ENCODE measurements at places on chromosomes 11 and 22. TPM values are rescaled to one million over a fixed set of nuclear protein-coding genes. Genes with fewer than 3 reads are reported as not detected.
A peak's percentile ranks its signal among the peaks of the same experiment; 100 is the strongest.

- peaks cover 14% of the 10 kb centered on the region for H3K36me3 ChIP-seq
- DNase-seq: no peak
- H3K27ac ChIP-seq: no peak overlapping the region
These were observed 43.6 kb downstream of the PPARA start for GRCh38 chr22:46193898-46194310.

DNA sequence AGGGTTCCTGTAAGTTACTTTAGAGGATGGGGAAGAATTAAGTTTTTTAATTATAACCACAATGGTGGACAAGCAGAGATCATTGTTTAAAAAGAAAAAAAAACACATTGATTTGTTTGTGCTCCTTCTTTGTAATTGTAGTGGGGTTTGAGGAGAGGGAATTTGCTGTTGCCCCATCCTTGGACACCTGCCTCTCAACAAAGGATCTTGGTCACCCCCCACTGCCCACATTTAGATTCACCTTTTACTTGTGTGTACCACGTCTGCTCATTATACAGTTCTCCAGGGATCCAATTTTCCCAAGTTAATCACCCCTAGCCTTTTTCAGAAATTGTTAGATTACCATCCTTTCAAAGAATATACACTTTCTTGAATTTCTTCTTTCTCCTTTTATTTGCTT is 53.0 kb downstream of the DNAJC24 start:
- H3K36me3 ChIP-seq: no peaks in the 10 kb centered on the region
- H3K4me3 ChIP-seq: no peak overlapping the region
- no peaks in the 10 kb centered on the region for H3K27me3 ChIP-seq
- no peaks in the 10 kb centered on the region for H3K4me1 ChIP-seq
- no peak overlapping the region for H3K27ac ChIP-seq

GRCh38 chr22:17359501-17359900 is 9.8 kb upstream of the CECR2 start:
- DNase-seq: no peak
- no peak overlapping the region for H3K27ac ChIP-seq
- H3K4me1 ChIP-seq: no peaks in the 10 kb centered on the region
- no peak overlapping the region for H3K4me3 ChIP-seq
- peaks cover 23% of the 10 kb centered on the region for H3K27me3 ChIP-seq
- H3K36me3 ChIP-seq: no peaks in the 10 kb centered on the region

GRCh38 chr22:36008131-36008530 is 20.5 kb downstream of the RBFOX2 start:
- H3K36me3 ChIP-seq: no peaks in the 10 kb centered on the region
- H3K4me3 ChIP-seq: no peak overlapping the region
- DNase-seq: no peak
- no peaks in the 10 kb centered on the region for H3K27me3 ChIP-seq

GRCh38 chr22:47355776-47356510 is 593.5 kb downstream of the TBC1D22A start:
- H3K4me3 ChIP-seq: no peak overlapping the region
- H3K36me3 ChIP-seq: no peaks in the 10 kb centered on the region
- H3K4me1 ChIP-seq: no peaks in the 10 kb centered on the region
- peaks cover 15% of the 10 kb centered on the region for H3K27me3 ChIP-seq

DNA sequence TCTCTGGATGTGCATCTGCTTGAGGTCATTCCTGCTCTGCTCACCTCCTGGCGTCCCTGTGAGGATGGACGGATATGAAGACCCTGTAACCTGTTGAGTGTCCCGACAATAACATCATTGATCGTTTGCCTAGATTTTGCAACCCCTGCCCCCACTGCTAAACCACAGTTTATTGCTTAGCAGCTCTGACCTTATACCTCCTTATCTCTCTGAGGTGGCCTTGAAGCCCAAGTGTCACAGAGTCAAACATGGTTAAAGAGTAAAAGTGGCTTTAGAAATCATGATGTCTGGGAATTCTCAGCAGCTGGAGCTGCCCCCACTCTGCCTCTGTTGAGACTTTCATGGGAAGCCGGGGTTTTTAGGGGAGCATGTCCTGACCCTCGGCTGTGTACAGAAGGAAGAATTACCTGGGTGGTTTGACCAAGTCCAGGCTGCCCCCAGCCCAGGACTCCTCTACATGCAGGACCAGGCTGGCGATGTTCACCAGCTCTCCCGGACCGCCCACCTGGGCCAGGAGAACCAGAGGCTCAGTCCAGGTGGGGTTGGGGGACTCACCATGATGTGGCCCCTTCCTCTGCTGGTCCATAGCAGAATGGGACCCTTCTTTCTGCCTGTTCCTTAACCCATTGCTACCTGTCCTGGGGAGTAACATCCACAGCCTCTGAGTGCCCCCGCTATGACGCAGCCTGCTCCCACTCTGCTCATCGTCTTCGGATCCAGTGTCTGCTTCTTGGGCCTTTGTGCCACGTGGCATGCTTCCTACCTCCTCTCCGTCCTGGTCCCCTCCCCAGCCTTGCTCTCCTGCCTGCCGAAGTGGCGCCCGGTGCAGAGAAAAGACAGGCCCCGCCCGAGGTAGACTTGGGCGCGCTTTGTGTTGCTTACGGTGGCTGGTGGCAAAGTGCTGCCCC is 33.4 kb upstream of the FTH1 start:
- DNase-seq: no peak
- no peak overlapping the region for H3K4me3 ChIP-seq
- H3K36me3 ChIP-seq: no peaks in the 10 kb centered on the region
- H3K27ac ChIP-seq: no peak overlapping the region
- no peaks in the 10 kb centered on the region for H3K27me3 ChIP-seq

DNA sequence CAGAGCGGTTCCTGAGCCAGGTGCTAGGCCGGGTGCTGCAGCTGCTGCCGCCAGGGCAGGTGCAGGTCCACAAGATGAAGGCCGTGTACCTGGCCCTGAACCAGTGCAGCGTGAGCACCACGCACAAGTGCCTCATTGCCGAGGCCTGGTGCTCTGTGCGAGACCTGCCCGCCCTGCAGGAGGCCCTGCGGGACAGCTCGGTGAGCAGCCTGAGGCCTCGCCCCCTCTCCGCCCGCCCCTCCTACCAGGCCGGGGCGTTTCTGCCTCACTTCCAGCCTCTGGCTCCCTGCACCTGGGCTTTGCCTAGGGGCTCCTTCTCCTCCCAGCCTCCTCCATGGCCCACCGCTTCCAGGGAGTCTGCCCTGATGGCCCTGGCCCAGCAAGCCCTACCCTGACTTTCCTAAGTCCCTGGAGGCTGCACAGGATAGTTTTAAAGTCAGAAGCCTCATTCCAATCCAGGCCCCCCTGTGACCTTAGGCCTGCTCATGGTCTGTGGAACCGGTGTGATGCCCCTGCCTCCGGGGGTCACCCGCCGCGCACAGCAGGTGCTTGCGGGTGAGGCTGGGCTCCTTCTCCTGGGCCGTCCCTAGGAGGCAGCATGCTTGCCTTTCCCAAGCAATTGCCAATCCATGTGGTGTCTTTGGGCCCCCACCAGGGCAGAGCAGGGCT is 5.5 kb downstream of the TCIRG1 start:
- peaks cover 46% of the 10 kb centered on the region for H3K4me1 ChIP-seq
- H3K27ac ChIP-seq: no peak overlapping the region
- peaks cover 63% of the 10 kb centered on the region for H3K36me3 ChIP-seq
- no peaks in the 10 kb centered on the region for H3K27me3 ChIP-seq
- H3K4me3 ChIP-seq: peak overlapping the region; percentile 5
- DNase-seq: peak; percentile 67

GRCh38 chr11:44964526-44965209 is 14.0 kb upstream of the TP53I11 start:
- H3K36me3 ChIP-seq: no peaks in the 10 kb centered on the region
- H3K27me3 ChIP-seq: no peaks in the 10 kb centered on the region
- peaks cover 8% of the 10 kb centered on the region for H3K4me1 ChIP-seq
- no peak for DNase-seq
- no peak overlapping the region for H3K27ac ChIP-seq

DNA sequence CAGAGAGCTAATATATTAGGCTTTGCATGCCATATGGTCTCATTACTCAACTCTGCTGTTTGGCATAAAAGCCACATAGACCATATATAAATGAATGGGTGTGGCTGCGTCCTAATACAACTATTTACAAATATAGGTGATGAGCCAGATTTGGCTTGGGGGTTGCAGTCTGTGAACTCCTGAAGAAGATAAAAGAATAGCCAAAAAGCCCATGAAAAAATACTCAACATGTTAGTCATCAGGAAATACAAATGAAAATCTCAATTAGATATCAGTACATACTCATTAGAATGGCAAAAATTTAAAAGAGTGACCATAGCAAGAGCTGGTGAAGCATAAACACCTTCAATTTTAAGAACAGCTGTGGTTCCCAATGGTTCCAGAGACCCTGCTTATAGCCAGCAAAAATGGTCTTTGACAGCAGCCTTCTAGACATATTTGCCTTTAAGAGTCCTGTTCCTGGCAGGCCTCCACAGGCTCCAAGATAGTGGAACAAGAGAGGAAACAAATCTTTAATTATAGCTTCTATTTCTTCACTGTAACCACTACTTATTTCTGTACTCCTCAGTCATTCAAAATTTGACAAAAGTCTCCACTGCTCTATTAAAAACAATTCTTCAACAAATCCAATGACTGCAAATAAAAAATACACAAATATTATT is 16.1 kb downstream of the C2CD3 start:
- peaks cover 10% of the 10 kb centered on the region for H3K36me3 ChIP-seq
- H3K4me3 ChIP-seq: no peak overlapping the region
- no peak for DNase-seq
- H3K27me3 ChIP-seq: no peaks in the 10 kb centered on the region
- no peaks in the 10 kb centered on the region for H3K4me1 ChIP-seq
- no peak overlapping the region for H3K27ac ChIP-seq

DNA sequence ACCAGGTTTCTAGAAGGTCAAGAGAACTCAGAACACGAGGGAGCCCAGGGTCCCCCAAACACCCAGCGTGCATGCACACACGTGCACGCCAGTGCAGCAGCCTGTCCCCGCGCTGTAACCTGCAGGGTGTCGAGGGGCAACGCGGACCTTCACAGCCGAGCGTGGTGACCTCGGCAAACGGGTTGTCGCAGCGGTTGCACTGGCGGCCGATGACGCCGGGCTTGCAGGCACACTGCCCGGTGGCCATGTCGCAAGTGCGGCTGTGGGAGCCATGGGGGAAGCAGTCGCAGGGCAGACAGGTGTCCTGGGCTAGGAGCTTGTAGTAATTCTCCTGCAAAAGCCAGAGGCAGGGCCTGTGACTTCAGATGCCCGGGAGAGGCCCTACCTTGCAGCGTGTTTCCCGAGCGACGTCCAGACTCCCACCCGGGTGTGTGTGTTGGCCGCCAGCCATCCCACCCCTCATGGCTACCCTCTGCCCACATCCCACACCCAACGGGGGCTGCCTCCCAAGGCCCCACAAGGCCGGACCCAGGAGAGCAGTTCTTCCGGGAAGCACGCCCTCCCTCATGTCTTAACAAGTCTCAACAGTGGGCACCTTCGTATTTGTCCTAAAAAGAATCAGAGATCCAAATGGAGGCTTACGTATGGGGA is 56.1 kb downstream of the TRMU start:
- no peak overlapping the region for H3K4me3 ChIP-seq
- no peak overlapping the region for H3K27ac ChIP-seq
- peaks cover 4% of the 10 kb centered on the region for H3K4me1 ChIP-seq
- DNase-seq: no peak
- no peaks in the 10 kb centered on the region for H3K27me3 ChIP-seq

DNA sequence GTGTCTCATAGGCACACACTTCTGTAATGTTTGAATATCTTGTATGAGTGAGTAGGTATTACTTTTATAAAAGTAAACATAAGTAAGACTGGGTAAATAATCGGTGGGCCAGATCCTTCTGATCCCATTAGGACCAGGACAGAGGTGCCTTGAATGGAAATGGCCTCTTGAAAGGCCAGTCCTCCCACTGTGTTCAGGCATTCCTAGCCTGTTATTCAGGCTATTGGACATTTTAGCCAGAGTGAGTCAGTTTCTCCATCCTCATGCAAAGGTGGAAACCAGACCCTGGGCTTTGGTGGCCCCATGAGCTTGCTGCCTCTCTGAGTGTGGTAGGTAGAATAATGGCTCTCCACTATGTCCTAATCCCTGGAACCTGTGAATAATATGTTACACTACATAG is 34.4 kb downstream of the C11orf96 start:
- H3K36me3 ChIP-seq: no peaks in the 10 kb centered on the region
- H3K4me3 ChIP-seq: no peak overlapping the region
- peaks cover 9% of the 10 kb centered on the region for H3K27me3 ChIP-seq
- no peaks in the 10 kb centered on the region for H3K4me1 ChIP-seq
- DNase-seq: no peak

DNA sequence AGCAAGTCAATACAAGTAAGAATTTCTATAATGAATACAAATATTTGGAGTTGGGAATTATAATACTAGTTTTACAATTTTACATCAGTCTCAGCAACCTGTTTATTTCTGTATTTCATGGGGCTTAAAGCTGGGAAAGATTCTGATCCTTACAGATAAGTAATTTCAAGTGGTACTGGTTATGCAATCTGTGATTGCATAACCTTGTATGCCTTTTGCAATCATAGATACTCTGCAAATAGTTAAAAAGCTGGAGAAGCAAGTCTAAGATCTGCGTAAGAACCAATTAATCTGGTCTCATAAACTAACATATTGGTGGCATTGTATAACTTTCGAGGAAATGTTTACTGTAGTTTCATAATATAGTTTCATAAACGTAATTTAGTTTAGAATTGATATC is 198.3 kb upstream of the PGR start:
- H3K4me1 ChIP-seq: no peaks in the 10 kb centered on the region
- no peak for DNase-seq
- no peaks in the 10 kb centered on the region for H3K36me3 ChIP-seq
- no peak overlapping the region for H3K27ac ChIP-seq

DNA sequence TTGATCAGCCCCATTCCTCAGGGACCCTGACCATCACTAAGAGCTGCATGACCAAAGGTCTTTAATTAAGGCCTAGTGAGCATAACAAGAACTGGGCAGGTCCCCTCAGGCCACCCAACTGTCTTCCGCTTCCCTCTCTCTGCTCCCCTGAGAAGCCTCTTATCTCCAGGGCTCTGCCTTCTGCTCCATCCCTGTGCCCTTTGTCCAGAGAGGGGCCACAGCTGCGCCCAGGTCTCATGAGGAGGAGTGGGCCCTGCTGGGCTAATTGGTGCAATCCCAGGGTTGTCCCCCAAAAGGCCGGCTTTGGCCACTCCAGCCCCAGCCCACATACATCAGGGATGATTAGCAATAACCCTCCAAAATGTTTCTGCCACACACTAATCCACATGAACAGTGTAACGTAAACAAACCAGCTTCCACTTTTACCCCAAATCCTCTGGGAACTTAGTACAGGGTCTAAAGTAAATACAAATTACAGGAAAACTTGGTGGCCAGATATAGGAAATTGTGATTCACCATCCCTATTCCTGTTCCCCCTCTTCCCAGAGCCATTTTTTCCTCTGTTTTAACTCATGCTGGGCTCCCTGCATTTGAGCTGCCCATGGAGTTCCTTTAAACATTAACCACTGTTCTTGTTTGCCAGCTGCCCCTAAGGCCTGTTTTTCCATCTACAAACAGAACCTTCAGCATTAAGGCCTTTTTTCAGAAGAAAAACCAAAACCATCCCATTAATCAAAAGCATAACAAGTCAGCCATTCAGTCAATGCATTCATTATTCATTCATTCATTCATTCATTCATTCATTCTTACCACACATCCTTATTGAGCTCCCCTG is 34.6 kb upstream of the CAVIN3 start:
- H3K27ac ChIP-seq: no peak overlapping the region
- H3K4me3 ChIP-seq: no peak overlapping the region
- no peaks in the 10 kb centered on the region for H3K36me3 ChIP-seq
- DNase-seq: no peak
- H3K4me1 ChIP-seq: peaks cover 11% of the 10 kb centered on the region
- H3K27me3 ChIP-seq: no peaks in the 10 kb centered on the region

ATP6V1E1 gene
- total RNA-seq: 106 TPM

TRMT112 gene
- total RNA-seq: 170 TPM

CHRDL2 gene
- total RNA-seq: not detected

C22orf15 gene
- not detected for total RNA-seq

FRMD8 gene
- total RNA-seq: 98.6 TPM

NADSYN1 gene
- 120 TPM for total RNA-seq
